Pancreas (tissue), 10 donors: ENCODE measurements at places on chromosomes 7 and 10.

- no peaks in the 10 kb centered on the region for H3K27me3 ChIP-seq
- H3K27ac ChIP-seq = no peak overlapping the region
- DNase-seq = no peak
- no peak overlapping the region for H3K4me3 ChIP-seq
- H3K4me1 ChIP-seq = no peaks in the 10 kb centered on the region
Observed at GRCh38 chr10:83083831-83084230, 1055.5 kb upstream of the GHITM start.

- H3K4me3 ChIP-seq = no peak overlapping the region
- DNase-seq = no peak
- H3K27me3 ChIP-seq = peaks cover 14% of the 10 kb centered on the region
- H3K36me3 ChIP-seq = no peaks in the 10 kb centered on the region
- H3K27ac ChIP-seq = no peak overlapping the region
Observed at GRCh38 chr10:99529591-99530107, 3.1 kb upstream of the NKX2-3 start.

DNA sequence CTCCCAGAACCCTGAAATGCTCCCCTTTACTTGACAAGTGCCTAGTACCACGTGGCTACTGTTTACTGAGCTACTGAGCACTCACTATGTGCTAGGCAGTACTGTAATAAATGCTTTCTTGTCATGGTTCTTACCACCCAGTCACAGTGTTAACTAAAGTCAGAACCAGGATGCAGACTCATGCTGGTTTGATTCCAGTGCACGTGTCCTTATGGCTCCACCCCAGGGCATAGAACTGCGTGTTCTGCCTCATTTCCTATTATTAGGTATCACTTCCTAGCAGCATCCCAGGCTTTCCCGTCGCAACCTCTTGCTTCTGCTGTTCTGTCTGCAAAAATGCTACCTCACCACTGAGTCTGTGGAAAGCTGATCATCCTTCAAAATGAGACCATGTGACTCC, 71.7 kb upstream of the DOCK1 start:
- H3K36me3 ChIP-seq = no peaks in the 10 kb centered on the region

- H3K36me3 ChIP-seq = no peaks in the 10 kb centered on the region
- DNase-seq = no peak
- H3K4me1 ChIP-seq = peaks cover 3% of the 10 kb centered on the region
Observed at GRCh38 chr10:35442028-35442427, 105.7 kb downstream of the CCNY start.

DNA sequence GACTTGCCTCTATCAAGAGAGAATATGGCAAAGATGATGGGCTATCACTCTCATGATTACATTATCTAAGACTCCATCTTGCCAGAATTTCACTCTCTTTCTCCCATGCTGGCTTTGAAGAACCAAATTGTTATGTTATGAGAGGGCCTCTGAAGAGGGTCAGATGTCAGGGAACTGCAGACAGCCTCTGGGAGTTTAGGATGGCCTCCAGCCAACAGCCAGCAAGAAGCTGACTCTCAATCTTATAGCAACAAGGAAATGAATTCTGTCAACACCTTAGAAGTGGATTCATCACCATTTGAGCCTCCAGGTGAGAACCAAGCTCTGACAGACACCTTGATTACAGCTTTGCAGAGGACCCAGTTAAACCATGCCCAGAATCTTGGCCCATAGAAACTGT, 33.6 kb downstream of the ZNF22 start:
- no peak overlapping the region for H3K4me3 ChIP-seq
- H3K27me3 ChIP-seq = no peaks in the 10 kb centered on the region
- no peaks in the 10 kb centered on the region for H3K36me3 ChIP-seq
- no peak for DNase-seq

- H3K27me3 ChIP-seq = no peaks in the 10 kb centered on the region
- H3K4me3 ChIP-seq = no peak overlapping the region
- no peak for DNase-seq
- H3K36me3 ChIP-seq = no peaks in the 10 kb centered on the region
Observed at GRCh38 chr7:36677769-36678437, 46.4 kb downstream of the AOAH start.

- no peak overlapping the region for H3K27ac ChIP-seq
- H3K4me3 ChIP-seq = no peak overlapping the region
- H3K4me1 ChIP-seq = no peaks in the 10 kb centered on the region
- H3K36me3 ChIP-seq = no peaks in the 10 kb centered on the region
- H3K27me3 ChIP-seq = no peaks in the 10 kb centered on the region
- no peak for DNase-seq
Observed at GRCh38 chr7:54831644-54832095, 72.7 kb upstream of the SEC61G start.

- DNase-seq = no peak
- no peak overlapping the region for H3K27ac ChIP-seq
- H3K27me3 ChIP-seq = no peaks in the 10 kb centered on the region
- no peaks in the 10 kb centered on the region for H3K36me3 ChIP-seq
- no peak overlapping the region for H3K4me3 ChIP-seq
Observed at GRCh38 chr7:108294595-108294994, 161.6 kb downstream of the NRCAM start.

GRCh38 chr7:47366211-47366610, 215.7 kb downstream of the TNS3 start:
- no peak for DNase-seq
- H3K27me3 ChIP-seq = no peaks in the 10 kb centered on the region
- no peak overlapping the region for H3K27ac ChIP-seq
- H3K36me3 ChIP-seq = peaks cover 29% of the 10 kb centered on the region

- H3K4me3 ChIP-seq = no peak overlapping the region
- no peaks in the 10 kb centered on the region for H3K4me1 ChIP-seq
- no peak overlapping the region for H3K27ac ChIP-seq
- no peaks in the 10 kb centered on the region for H3K27me3 ChIP-seq
- DNase-seq = no peak
Observed at GRCh38 chr10:114337510-114338462, 66.5 kb downstream of the AFAP1L2 start.

- no peak for DNase-seq
- no peaks in the 10 kb centered on the region for H3K36me3 ChIP-seq
- no peaks in the 10 kb centered on the region for H3K4me1 ChIP-seq
- no peak overlapping the region for H3K4me3 ChIP-seq
- H3K27me3 ChIP-seq = no peaks in the 10 kb centered on the region
- H3K27ac ChIP-seq = no peak overlapping the region
Observed at GRCh38 chr10:44853148-44853734, 57.9 kb upstream of the TMEM72 start.

DNA sequence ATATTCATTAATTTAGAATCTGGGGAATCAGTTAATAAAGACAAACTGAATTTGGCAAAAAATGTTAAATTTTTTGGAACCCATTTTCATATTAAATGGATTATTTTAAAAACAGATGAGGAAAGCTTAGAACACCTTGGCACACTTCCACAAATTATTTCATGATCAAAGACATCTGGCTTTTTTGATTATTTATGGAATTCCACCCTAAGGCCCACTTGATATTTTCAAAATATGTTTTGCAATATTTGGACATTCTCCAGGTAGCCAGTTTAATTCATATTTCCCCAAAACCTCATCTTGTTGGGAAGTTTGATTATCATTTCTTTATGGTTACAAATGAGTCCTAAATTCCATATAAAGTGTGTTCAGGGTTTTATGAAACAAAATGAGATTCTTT, 129.9 kb downstream of the DOCK4 start:
- H3K36me3 ChIP-seq = no peaks in the 10 kb centered on the region
- H3K4me1 ChIP-seq = peaks cover 11% of the 10 kb centered on the region
- H3K27me3 ChIP-seq = no peaks in the 10 kb centered on the region
- DNase-seq = no peak
- no peak overlapping the region for H3K4me3 ChIP-seq
- H3K27ac ChIP-seq = no peak overlapping the region

DNA sequence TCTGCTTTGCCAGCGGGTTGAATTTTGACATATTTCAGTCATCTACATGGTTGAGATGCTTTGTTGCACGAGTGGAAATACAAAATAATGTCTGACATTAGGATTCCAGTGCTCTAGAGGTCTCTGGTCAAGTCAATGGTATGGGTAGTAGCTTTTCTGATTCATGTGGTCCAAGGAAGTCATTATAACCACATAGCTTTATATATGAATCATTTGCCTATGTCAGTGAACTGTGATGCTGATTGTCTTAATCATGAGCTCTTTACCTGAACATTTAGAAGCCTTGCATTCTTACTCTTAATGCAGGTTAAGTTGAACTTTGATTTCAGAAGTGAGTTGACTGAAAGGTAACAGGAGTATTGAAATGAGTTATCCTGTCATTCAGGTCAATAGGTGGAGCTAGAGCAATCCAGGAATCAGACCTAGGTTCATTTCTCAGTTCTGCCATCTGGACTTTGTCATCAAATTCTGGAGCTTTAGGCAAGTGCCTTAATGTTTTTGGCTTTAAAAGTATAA, 3.3 kb downstream of the MAPK8 start:
- no peaks in the 10 kb centered on the region for H3K36me3 ChIP-seq
- no peak overlapping the region for H3K27ac ChIP-seq
- peaks cover 13% of the 10 kb centered on the region for H3K4me1 ChIP-seq
- H3K4me3 ChIP-seq = no peak overlapping the region
- no peak for DNase-seq

GRCh38 chr7:84245835-84246234, 51.2 kb upstream of the SEMA3A start:
- peak; percentile 17 for DNase-seq
- no peaks in the 10 kb centered on the region for H3K27me3 ChIP-seq
- H3K4me3 ChIP-seq = no peak overlapping the region

- no peak overlapping the region for H3K4me3 ChIP-seq
- no peak overlapping the region for H3K27ac ChIP-seq
- H3K27me3 ChIP-seq = no peaks in the 10 kb centered on the region
- no peaks in the 10 kb centered on the region for H3K4me1 ChIP-seq
- H3K36me3 ChIP-seq = no peaks in the 10 kb centered on the region
- no peak for DNase-seq
Observed at GRCh38 chr10:17435953-17436352, 18.4 kb downstream of the ST8SIA6 start.

- no peak overlapping the region for H3K27ac ChIP-seq
- H3K4me3 ChIP-seq = no peak overlapping the region
- H3K36me3 ChIP-seq = no peaks in the 10 kb centered on the region
- H3K4me1 ChIP-seq = no peaks in the 10 kb centered on the region
Observed at GRCh38 chr7:132856416-132856815, 225.5 kb downstream of the CHCHD3 start.

DNA sequence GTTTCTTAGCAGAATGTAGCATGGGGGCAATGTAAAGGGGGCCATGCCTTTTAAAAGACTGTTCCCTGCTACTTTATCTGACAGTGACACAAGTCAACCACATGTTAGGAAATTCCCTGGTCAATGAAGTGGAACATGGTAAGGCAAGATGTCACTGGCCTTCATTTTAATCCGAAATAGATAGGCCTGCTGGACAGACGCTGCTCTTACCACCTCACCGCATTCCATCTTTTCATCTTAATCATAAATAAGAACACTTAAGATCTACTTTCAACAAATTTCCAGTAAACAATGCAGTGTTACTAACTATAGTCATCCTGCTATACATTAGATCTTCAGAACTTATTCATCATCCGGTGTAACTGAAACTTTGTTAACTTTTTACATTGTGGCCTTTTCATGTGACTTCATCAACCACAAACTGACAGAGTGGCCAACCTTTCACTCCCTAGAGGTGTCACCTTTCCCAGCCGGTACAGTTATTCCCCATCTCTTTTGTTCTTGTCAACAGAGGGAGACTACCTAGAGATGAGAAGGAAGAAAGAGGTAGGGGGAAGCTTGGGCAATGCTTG, 15.6 kb downstream of the ASB4 start:
- H3K36me3 ChIP-seq = no peaks in the 10 kb centered on the region
- no peak overlapping the region for H3K27ac ChIP-seq
- no peaks in the 10 kb centered on the region for H3K27me3 ChIP-seq

DNA sequence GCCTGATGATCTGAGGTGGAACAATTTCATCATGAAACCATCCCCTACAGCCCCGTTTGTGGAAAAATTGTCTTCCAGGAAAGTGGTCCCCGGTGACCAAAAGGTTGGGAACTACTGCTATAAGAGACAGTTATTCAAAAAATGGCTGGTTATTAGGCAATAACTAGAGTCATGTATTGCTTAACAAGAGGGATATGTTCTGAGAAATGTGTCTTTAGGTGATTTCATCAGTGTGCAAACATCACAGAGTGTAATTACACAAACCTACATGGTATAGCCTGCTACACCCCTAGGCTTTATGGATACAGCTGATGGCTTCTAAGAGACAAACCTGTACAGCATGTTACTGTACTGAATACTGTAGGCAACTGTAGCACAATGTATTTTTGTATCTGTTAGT, 71.3 kb upstream of the CSTF2T start:
- peaks cover 7% of the 10 kb centered on the region for H3K4me1 ChIP-seq
- H3K27ac ChIP-seq = no peak overlapping the region
- no peak for DNase-seq
- H3K36me3 ChIP-seq = no peaks in the 10 kb centered on the region
- no peak overlapping the region for H3K4me3 ChIP-seq
- H3K27me3 ChIP-seq = no peaks in the 10 kb centered on the region

DNA sequence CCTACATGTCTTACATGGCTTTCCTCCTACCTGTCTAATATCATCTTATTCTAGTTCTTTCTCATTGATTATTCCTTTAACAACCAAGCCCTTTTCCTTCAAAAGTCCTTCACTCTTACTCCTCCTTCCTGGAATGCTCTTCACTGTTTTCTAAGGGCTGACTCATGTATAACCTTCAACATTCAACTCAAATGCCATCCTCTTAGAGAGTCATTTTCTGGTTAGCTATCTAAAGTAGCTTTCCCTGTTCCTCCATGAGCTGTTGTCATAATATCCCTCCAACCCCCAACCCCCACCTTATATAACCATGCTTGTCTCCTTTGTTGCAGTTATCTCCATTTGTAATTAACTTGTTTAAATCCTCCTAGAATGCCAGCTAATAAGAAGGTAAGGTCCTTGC, 286.8 kb downstream of the ADK start:
- DNase-seq = no peak
- H3K27me3 ChIP-seq = no peaks in the 10 kb centered on the region
- no peaks in the 10 kb centered on the region for H3K36me3 ChIP-seq
- H3K4me3 ChIP-seq = no peak overlapping the region

DNA sequence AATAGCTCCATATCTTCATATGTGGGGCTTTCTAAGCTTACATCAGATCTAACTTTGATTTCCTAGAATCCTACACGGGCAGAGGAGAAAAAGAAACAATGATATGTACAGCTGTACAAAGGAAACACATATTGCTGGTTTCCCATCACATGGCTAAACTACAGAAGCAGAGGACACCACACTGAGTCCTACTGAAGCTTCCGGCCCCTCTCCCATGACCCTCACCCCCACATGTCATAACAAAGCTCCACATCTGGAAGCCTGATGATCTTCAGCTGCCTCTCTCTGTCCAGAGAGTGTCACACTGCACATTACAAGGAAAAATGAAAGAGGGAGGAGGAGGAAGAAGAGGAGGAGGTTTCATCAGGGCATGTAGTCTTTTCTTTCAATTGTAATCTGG, 14.0 kb downstream of the SLC16A12 start:
- no peak overlapping the region for H3K4me3 ChIP-seq
- H3K27ac ChIP-seq = no peak overlapping the region
- no peak for DNase-seq

- H3K27me3 ChIP-seq = peaks cover 12% of the 10 kb centered on the region
- H3K36me3 ChIP-seq = no peaks in the 10 kb centered on the region
- H3K4me1 ChIP-seq = no peaks in the 10 kb centered on the region
- DNase-seq = no peak
- no peak overlapping the region for H3K27ac ChIP-seq
Observed at GRCh38 chr7:124029396-124030188, 3.3 kb downstream of the TMEM229A start.
